ENCODE measurements at places on chromosomes 11 and 22.

DNA sequence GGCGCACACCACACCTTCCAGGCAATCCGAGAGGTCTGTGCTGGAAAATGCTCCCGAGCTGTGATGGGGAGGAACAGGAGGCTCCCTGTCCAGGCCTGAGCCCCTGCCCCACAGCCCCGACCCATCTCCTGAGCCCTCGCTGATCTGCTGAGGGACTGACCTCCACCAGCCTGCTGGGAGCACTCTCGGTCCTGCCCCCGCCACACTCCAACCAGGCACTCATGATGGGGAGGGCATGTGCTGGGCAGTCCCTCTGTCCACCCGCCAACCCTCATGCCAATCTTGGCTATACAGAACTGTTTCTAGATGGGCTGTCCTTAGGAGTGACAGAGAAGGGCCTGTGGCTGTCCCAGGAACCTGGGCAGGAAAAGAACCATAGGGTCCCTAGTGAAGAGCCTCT is 70.8 kb downstream of the TRMU start:
- DNase-seq = no peak

- DNase-seq = no peak
Observed at GRCh38 chr11:111026241-111026640, 219.3 kb upstream of the POU2AF2 start.

GRCh38 chr22:23837496-23837859 is 1.3 kb downstream of the DERL3 start:
- DNase-seq = no peak

DNA sequence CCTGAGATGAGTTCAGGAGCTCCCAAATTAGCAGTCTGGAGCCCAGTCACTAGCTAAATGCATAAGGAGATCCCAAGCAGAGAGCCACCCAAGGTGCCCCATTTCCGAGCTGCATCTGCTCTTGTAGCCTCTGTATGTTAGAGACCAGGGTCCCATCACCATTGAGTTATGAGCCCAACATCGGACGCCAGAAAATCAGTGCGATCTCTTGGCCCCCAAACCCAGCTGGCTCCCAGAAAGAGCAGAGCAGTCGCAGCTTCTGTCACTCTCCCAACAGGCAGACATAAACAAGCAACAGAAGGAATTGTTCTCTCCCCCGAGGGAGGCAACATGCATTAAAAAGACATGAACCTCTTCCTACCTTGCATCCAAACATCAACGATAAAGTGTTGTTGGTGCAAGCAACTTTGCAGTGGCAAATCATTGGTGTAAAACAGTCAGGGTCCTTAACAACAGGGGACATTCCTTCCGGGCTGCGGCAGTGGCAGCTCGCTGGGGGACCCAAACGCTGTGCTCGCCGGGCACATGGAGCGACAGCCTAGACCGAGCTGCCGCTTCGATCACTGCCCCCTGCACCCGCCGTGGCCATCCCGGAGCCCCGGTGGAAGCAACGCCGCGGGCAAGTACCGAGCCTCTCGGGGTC is 907.1 kb downstream of the DLG2 start:
- no peak for DNase-seq
